GF-D8 (cell line): ENCODE measurements at places on chromosomes 1 and 21.

GRCh38 chr1:2260917-2261316, 32.8 kb downstream of the SKI start:
- no peak for DNase-seq

- no peak for DNase-seq
These were observed 28.0 kb downstream of the CD1D start for GRCh38 chr1:158208586-158209116.

DNA sequence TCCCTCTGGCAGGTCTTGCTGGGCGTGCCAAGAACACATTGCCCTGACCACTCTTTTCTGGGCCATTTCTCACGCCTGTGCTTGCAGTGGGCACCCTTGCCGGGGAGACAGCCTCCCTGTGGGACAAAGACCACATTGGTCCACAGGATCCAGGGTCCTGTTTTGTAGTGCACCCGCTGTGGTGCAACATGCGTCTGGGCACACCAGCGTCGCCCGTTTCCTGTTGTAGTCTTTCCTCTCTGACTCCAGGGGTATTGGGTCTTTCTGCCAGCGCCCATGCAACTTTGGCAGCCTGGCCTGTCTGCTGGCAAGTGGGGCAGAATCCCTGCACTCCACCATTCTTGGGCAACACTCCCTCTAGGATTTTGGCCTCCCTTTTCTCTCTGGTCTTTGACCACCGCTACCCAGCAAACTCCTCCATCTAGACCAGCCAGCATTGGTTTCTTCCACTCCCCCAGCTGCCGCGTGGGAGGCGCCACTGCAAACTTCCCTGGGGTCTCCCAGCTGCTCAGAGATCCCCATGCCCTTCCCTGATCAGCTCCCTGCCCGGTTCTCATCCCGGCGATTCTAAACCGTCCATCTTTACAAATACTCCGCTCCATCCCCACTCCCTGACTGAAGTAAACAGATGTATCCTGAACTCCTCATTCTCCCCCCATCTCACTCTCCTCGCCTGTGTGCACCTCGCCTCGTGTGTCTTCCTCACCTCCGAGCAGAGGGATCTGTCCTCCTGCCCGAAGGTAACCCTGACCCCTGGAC, 1.2 kb upstream of the TPRG1L start:
- DNase-seq = no peak

DNA sequence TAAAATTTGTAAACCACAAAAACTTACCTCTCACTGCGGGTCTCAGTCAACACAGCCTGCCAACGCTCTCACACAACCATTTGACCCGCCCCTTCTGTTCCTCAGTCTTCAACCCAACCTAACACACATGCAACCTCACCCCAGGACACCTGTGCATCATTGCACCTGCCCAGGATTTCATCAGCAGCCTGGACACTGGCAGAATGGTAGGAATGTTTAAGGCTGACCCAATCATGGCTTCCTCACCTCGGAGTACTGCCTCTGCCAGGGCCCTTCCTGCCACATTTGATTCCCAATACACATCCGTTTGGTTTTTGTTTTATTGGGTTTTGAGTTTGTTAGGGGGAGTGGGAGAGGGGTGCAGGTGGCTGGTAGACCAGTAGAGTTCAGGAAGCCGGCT, 40.7 kb downstream of the TOMM20 start:
- no peak for DNase-seq

DNA sequence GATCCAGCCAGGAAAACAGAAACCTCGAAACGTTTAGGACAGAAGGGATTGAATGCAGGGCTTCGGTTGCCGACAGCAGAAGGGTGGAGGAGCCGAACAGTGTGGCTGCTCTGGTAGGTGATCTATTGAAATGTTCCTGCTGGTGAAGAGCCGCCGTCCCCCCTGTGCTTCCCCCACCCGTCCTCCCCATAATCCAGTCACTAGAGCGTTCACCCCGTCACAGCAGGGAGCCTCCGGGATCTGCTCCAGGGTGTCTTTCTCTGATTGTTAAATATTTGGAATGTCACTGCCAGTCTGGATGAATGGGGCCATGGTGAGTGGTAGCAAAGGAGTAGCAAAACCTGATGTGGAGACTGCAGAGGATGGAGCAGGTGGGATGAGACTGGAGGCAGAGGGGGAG, 255.1 kb upstream of the CSF3R start:
- no peak for DNase-seq

GRCh38 chr1:81662913-81663526, 137.7 kb upstream of the ADGRL2 start:
- DNase-seq = no peak

GRCh38 chr1:25695771-25696311, 79.2 kb downstream of the MAN1C1 start:
- DNase-seq = no peak

GRCh38 chr1:234535763-234536515, 57.0 kb upstream of the TARBP1 start:
- no peak for DNase-seq

- DNase-seq = no peak
These were observed 3.2 kb upstream of the AVPR1B start for GRCh38 chr1:206120406-206120805.

- DNase-seq = peak; percentile 33
These were observed 7.0 kb downstream of the CAPZB start for GRCh38 chr1:19478322-19478721.

GRCh38 chr21:43208561-43209332, 39.9 kb downstream of the CRYAA start:
- no peak for DNase-seq

DNA sequence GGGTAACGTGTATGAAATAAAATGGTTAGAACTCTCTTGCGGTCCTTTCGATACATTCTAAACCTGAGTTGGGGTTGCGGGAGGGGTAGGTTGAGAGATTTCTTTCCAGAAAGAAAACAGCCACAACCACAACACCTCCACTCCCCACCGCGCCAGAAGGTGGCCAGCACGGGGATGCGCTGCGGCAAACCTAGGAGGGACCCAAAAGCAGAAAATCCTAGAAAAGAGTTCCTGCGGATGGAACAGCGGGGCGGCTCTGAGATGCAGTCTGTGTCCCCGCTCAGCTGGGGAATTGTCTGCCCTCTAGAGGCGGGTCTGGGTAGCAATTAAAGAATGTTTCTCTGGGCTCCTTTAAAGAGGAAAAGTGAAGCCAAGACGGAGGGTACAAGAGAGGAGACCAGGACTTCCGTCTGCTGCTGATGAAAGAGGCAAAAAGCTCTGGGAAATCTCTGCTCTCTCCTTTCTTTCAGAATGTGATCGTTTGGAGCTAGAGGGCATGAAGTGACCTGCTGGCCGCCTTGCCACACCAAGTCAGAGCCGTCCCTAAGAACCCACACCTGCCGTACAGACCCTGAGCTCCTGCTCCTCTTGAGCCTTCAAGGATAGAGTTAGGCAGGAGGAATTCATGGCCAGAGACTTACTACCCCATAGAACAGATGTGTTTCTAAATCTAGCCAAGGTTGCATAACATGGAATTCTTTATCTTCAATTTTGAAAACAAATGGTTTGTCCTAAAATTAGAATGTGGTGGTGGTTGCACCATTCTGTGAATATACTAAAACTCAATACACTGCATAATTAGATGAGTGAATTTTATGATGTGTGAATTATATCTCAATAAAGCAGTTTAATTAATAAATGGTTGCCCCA, 46.5 kb upstream of the COA6 start:
- peak; percentile 14 for DNase-seq

DNA sequence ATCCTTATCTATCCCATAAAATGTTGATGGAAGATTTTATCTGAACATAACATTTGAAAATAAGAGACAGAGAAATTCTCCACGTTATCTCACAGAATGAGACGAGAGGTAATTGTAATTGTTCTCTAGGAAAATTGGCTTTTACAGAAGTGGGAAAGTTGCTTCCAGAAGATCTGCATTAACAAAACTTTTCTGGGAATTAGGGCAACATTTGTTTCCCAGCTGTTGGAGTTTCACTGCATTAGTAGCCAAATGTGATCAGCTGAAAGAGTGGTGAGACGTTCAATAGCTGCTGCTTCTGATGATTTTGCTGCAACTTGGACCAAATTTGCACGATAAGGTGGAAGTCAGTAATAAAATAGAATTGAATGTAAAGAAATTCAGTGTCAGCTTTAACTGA, 7.6 kb downstream of the CHODL start:
- DNase-seq = no peak

- no peak for DNase-seq
These were observed 9.0 kb downstream of the KIAA0040 start for GRCh38 chr1:175183586-175183985.

DNA sequence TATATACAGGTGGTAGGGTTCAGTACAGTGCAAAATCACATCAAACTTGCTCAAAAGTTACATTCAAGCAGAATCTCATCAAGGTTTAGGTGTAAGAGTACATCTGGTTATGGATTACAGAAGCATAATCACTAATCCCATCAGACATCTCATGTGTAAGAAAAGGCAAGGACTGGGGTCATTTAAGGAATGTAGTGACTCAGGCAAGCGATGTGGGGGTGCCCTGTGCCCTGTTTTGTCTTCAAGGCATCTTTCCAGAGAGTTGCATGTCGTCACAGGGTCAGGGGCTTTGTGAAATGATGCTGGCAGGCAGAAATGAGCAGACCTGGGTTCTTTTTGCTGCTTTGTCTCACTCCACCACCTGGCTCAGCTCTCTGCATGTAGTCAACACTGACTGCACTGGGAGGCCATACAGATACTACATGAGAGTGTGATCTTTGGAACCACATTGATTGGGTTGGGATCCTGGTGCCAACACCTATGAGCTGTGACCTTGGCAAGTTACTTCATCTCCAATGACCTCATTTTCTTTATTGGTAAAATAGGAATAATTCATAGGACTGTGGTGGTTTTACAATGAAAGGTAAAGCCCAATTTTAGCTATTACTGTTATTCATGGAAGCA, 8.2 kb upstream of the HHIPL2 start:
- no peak for DNase-seq

GRCh38 chr1:237179503-237179902, 137.5 kb downstream of the RYR2 start:
- no peak for DNase-seq

DNA sequence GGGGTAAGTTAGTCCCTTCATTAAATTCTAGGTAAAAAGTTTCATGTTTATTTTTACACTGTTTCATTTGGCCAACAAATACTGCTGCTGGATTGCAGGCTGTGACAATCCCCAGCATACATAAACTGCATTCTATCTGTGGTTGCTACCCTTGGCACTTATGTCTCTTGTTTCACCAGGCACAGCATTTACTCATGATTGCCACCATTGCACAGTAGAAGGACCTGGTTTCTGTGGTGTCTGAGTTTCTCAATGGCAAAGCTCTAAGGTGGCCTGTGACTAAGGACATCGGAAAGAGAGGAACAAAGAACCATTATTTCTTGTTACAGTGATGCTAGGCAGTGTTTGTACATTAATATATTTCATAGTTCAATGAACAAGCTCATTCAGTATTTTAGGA, 878.4 kb upstream of the NEGR1 start:
- no peak for DNase-seq

- no peak for DNase-seq
These were observed 42.7 kb downstream of the OLIG1 start for GRCh38 chr21:33112681-33113080.

- DNase-seq = no peak
These were observed 7.7 kb upstream of the LCE3A start for GRCh38 chr1:152630596-152630995.

- DNase-seq = no peak
These were observed 54.6 kb upstream of the BTG3 start for GRCh38 chr21:17667256-17667655.
